ENCODE measurements at places on chromosomes 11 and 22.

DNA sequence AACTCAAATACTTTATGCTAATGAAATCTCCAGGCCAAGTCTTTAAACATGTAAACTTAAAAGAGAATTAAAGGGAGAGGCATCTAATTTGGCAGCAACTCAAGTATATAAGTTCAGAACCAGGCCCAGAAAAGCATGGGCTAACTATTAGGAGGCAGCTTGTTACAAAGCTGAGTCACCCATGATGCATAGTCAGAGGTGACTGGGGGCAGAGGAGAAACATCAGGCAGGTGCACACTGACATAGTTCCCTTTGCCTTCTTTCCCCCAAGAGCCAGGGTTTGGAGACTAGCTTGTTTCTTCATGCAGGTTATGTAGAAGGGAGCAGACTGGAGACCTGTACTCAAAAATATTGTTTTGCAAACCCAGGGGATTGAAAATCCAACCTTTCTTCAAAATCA lies 619.0 kb downstream of the SOX6 start:
- DNase-seq: no peak
- no peak overlapping the region for H3K27ac ChIP-seq
- H3K27me3 ChIP-seq: no peaks in the 10 kb centered on the region
- no peaks in the 10 kb centered on the region for H3K36me3 ChIP-seq
- H3K4me3 ChIP-seq: no peak overlapping the region

GRCh38 chr11:118911880-118912741 lies 13.6 kb downstream of the BCL9L start:
- no peaks in the 10 kb centered on the region for H3K27me3 ChIP-seq
- peak overlapping the region; percentile 99 for H3K27ac ChIP-seq
- H3K36me3 ChIP-seq: peaks cover 56% of the 10 kb centered on the region
- H3K4me1 ChIP-seq: peaks cover 74% of the 10 kb centered on the region

GRCh38 chr11:11975201-11976092 lies 33.0 kb downstream of the DKK3 start:
- no peaks in the 10 kb centered on the region for H3K27me3 ChIP-seq
- H3K36me3 ChIP-seq: peaks cover 2% of the 10 kb centered on the region
- H3K27ac ChIP-seq: no peak overlapping the region
- H3K4me1 ChIP-seq: peaks cover 17% of the 10 kb centered on the region
- H3K4me3 ChIP-seq: no peak overlapping the region

- peaks cover 49% of the 10 kb centered on the region for H3K36me3 ChIP-seq
- H3K4me1 ChIP-seq: peaks cover 24% of the 10 kb centered on the region
- H3K27me3 ChIP-seq: no peaks in the 10 kb centered on the region
- H3K27ac ChIP-seq: no peak overlapping the region
These were observed 10.5 kb downstream of the SLC43A3 start for GRCh38 chr11:57416436-57416835.

DNA sequence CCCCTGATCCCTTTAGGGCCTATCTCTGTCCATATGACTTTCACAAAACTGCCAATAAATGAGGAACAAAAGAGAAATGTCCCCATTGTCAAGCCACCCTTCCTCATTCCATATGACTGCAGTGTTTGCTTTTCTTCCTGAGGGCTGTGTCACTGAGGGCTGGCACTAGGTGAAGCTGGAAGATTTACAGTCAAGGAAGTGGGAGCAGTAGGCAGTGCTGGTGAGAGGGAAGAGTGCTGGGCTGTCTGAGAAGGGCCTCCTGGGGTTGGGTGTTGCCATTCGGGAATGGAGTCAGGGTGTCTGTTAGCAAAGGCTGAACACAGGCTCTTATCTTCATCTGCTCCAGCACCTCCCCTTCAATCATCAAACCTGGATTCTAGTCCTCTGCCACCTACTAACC lies 30.9 kb downstream of the INSC start:
- no peak overlapping the region for H3K4me3 ChIP-seq
- no peaks in the 10 kb centered on the region for H3K36me3 ChIP-seq
- H3K4me1 ChIP-seq: peaks cover 4% of the 10 kb centered on the region
- DNase-seq: no peak

All from central memory CD8-positive, alpha-beta T cell (primary cell).